Fibroblast of mammary gland (primary cell): ENCODE measurements at places on chromosomes 5 and 9.

- no peak for DNase-seq
Observed at GRCh38 chr5:95957561-95958203, 4.0 kb downstream of the ELL2 start.

- no peak for DNase-seq
Observed at GRCh38 chr9:74974558-74974957, 21.8 kb upstream of the C9orf40 start.

GRCh38 chr5:5154733-5155132 is 14.6 kb downstream of the ADAMTS16 start:
- no peak for DNase-seq

DNA sequence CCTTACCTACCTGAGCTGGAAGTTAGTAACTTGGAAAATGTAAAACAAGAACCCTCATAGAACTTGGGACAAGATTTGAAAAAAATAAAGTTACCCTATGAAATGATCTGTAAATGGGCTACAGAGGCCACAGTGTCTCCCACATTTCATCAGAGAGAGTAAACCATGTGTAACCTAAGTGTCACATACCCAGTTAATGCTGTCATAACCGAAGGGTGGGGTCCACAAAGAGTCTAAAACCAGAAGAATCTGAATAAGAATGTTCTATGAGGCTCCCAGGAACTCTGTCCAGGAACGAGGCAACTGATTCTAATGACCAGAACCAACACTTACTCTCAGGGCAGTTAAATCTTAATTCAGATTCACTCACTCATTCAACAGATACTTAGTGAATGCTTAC is 1.0 kb upstream of the FAM13B start:
- peak; percentile 54 for DNase-seq

DNA sequence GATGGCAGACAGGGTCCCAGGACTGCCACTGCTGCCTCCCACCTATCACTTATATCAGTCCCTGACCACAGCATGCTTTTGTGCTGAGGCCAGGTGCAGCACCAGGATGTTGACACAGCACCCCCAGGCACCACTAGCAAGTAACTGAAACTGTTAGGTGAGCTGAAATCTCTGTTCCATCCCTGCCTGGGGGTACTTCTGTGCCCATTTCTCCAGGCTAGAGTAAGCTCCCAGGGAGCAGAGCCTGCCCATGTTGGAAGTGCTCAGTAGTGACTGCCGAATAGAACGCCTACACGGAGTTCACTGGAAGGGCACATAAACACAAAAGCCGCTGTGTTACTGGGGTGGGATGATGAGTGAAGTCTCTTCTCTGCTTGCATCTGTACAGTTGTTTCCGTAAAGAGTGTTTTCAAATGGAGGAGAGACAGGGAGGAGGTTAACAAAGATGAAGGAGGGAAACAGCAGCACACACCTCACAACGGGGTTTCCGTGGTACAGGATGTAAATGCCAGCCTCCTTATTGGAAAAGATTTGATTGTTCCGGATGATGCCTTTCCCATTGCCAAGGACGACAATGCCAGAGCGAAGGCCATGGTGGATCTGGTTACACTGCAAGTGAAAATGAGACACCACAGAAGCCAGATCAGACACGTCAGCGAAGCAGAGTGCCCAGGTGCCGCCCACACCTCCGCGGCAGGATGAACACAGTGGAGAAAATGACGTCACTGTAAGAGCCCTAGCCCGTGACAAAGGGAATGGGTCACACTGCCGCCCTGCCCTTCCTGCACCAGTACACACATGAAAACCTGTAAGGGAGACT is 43.1 kb downstream of the POLR1E start:
- peak; percentile 55 for DNase-seq

- no peak for DNase-seq
Observed at GRCh38 chr5:78288246-78288645, 6.3 kb downstream of the AP3B1 start.

DNA sequence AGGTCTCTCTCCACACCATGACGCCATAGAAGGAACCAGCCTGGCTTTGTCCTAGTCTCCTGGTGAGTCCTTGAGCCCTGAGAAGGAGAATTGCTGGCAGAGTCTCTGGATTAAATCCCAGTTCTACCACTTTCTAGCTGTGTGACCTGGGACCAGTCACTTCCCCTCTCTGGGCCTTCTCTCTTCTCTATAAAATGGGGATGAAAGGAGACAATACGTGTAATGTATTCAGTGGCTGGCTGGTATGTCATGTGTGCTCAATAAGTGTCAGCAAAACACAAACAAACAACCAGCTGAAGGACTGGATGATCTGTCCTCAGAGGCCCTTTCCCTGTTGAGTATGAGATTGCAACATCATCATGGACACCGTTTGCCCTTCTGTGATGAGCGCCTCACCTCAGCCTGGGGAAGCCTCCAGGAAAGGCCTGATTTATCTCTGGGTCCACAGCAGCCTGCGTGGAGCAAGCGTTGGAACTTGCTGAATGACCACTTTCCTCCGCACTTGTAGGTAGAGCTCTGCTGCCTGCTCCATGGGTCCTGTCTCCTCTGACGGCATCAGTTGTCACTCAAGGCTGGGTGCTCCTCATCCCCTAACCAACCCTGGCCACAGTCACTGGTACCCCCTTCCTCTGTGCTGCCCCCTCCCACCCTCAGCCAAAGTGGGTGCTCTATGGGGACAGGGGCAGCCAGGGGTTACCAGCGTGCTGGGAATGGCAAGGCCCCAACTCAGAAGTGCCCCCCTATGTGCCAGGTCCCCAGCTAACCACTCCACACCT is 3.6 kb upstream of the NR5A1 start:
- peak; percentile 40 for DNase-seq

GRCh38 chr9:131306397-131307004 is 17.0 kb downstream of the PLPP7 start:
- no peak for DNase-seq

DNA sequence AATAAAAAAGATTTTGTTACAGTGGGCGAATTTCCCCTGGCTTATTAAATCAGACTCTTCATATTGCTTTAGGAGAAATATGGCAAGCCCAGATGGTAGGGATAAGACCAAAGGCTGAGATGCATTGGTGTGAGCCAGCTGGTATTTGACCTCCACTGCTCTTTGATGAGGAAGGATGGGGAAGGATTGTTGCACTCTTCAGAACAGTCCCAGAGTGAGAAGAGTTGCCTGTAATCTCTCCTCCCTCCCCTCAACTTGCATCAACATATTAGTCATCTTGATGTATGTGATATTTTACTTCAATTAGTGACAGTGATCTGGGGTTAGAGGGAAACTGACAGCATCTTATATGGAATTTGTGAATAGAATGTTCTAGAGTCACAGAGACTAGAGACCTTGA is 136.6 kb downstream of the ADAMTS12 start:
- DNase-seq, result peak; percentile 81

DNA sequence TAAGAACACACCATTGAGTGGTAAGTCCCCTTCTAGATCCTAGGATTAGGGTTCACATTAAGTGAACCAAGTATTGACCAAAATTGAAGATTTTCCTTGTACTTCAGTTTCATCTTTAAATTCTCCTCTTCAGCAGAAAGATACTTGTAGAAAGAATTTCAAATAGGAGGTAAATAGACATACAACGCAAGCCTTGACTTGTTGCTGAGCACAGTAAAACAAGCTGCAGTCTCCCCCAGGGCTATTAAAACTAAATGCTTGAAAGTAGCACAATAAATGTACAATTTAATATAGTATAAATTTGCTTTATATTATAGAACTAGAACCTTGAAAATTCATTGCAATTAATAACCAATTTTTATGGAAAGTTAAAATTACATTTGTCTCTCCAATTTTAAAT is 170.1 kb upstream of the TARS1 start:
- no peak for DNase-seq

DNA sequence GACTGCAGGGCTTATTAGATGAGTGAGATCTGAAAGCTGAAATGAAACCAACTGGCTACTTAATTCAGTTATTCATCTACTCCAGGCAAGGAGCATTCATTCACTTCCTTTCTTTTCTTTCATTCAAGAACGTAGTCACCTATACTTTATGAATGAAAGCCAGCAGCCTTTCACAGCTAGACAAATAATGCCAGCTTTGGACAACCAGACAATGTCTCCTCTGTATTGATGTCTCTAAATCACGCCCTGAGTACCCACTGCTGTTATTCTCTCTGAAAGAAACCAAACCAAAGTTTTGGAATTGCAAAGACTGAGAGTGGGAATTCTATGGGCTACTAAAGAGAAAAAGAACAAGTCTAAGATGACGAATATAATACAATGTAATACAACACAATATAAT is 121.2 kb upstream of the PTPN3 start:
- DNase-seq, result no peak

DNA sequence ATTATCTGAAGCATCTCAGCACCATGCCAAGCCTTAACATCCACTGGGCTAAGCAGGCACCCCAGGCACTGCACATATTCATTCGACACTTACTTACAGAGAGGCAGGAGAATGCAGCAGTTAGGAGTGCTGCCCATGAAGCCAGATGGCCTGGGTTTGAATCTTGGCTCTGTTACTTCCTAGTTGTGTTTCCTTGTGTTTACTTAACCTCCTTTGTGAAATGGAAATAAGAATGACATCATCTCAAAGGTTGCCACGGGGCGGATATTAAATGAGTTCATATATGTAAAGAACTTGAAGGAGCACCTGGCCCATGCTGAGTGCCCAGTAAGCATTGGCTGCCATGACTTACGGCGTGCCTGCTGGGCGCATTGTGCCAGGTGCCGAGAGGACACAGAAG is 565.2 kb downstream of the CDK5RAP2 start:
- no peak for DNase-seq

DNA sequence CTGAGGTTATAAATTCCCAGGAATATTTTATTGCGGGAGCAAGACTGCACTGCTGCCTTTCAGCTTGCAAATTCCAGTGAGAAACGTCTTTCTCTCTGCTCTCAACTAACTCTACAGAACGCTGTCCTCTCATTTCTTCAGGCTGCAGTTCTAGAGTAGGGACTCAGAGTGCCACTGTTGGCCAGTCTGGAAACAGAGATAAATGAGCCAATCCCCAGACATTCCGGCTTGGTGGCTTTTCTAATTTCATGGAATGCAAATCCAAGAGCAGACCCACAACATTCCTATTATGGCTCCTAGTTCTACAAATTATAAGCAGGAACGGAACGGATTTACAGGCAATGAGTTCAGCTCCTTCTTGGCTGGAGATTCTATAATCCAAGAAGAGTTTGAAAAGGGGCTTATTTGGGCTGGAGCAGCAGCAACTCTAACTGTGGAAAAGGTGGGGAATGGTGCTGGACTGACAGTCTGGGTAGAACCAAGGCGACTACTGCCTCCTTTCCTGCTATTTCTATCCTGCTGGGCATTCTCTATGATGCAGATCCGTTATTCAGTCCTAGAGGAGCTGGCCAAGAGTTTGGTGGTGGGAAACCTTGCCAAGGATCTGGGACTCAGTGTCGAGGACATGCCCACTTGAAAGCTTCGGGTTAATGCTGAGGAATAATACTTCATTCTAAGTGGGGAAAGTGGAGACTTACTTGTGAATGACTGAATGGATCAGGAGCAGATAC is 9.3 kb downstream of the PCDHGA12 start:
- no peak for DNase-seq

DNA sequence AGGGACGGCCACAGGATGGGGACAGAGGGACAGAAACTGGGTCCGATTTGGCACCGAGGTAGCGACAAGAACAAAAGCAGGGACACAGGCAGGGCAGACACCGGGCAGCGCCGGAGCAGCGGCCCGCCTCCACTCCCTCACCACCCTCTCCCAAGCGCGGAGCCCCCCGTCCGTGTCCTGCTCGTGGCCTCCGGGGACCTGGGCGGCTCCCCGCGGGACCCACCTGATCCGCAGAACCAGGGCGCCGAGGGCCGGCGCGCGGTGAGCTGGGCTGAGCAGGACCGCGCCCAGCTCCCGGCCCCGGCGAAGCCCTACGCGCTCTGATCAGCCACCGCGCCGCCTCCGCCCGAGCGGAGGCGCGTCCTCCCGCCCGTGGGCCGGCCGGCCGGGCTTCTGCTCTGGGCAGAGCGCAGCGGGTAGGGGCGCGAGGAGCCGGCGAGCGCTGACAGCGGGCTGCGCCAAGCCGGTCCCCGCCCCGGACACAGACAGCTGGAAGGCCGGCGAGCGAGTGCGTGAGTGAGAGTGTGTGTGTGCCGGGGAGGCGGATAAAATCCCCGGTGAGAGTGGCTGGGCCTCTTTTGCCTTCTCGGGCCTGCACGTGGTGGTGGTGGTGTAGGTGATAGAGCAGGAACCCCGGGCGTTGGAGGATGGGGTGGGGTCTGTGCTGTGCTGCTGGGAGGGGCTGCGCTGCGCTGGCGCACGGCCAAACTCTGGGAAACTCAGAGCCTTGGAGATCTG is at the start of gene GGTA1:
Gene GGTA1 (minus strand): TSS at position 418 of the 738 bp plus-strand sequence. CDS start 31,922 bp downstream, outside the sequence.
- DNase-seq, result peak; percentile 39

GRCh38 chr5:42514754-42515153 is 91.5 kb downstream of the GHR start:
- no peak for DNase-seq

GRCh38 chr9:23644326-23644725 is 181.7 kb downstream of the ELAVL2 start:
- DNase-seq, result no peak

GRCh38 chr5:56147659-56148230 is 85.4 kb downstream of the ANKRD55 start:
- no peak for DNase-seq

GRCh38 chr9:133304158-133304470 is 29.1 kb upstream of the ABO start:
- DNase-seq, result no peak

DNA sequence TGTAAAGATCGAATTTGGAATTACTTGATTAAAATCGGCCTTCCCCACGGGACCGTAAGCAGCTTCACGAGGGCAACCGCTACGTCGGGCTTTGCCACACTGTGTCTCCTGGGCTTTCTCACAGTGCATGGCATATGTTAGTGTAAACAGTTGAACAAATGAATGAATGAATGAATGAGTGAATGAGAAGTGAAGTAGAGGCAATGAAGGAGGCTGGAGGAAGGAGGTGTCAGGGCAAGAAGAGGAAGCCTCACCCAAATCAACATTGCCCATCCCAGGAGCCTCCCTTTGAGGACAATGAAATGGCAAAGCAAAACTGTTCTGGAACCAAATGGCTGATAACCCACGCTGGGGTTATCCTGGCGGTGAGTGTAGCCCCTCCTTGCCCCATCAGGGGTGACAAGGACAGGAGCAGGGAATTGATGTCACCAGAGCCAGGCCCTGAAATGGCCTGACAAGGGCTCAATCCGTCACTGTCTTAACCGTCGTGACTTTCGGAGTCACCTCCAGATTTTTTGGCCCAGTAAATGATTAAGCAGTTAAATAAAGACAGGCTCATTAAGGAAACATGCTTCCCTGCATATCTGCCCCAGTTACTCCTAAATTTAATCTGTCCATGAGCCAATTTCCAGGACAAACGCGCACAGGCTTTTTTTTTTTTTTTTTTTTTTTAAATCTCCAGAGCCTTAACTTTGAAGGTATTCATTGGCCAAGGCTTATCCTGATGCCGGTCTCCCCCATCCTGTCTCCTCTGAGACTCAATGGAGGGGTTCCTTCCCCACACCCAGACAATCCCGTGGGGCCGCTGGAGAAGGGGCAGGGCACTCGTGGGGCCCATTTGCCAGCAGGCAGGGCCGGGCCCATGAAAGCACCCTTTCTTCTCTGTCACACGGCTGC is 88.4 kb upstream of the BOD1 start:
- no peak for DNase-seq
